ENCODE measurements at places on chromosomes 12 and 14.

DNA sequence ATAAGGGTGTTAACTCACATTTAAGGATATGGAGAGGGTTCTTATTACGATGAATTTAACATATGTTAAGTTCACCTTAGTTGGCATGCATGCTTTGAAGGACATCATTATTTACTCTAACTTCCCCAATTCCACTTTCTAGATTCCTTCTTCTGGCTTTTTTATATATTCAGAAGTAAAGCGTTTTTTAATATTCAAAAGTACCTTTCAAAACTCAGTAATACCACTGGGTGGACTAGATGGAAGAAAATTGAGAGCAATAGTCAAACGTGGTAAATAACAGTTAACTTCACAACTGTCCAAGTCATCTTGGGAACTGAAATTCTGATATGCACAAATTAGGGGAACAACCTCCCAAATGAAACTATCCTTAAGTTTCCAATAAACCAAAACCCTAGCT is 9.1 kb downstream of the SINHCAF start:
- no peak for DNase-seq

DNA sequence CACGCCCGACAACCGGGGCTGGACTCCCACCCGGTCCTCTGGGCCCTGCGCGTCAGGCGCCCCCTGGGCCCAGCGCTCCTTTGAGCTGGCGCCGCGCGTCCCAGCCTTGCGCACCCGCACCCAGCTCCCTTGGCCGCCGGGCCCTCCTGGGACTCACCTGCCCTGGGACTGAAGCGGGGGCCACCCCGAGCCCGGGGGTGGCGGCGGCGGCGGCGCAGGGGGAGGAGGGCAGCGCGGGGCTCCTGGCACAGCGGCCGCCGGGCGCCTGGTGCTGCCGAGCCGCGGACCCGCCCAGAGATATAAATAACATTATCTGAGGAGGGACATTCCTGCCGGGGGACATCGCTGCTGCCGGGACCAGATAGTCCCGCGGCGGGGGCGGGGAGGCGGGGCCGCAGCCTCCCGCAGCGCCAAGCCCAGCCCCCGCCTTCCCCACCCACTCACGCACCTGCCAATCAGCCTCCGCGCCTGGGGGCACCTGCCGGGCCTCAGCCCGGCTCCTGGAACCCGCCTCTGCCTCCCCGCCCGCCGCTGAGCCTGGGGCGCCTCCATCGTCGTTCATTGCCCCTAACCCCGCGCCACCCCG is at the start of gene SPTB:
Gene SPTB (minus strand): TSS at position 273 of the 586 bp plus-strand sequence. CDS start 56,813 bp downstream, outside the sequence.
- DNase-seq, result peak; percentile 8

GRCh38 chr12:80032946-80033345 is 66.4 kb upstream of the OTOGL start:
- no peak for DNase-seq

GRCh38 chr12:15982471-15982870 is 71.3 kb downstream of the DERA start:
- DNase-seq, result no peak

- no peak for DNase-seq
These were observed 28.4 kb downstream of the ARL1 start for GRCh38 chr12:101379149-101379548.

DNA sequence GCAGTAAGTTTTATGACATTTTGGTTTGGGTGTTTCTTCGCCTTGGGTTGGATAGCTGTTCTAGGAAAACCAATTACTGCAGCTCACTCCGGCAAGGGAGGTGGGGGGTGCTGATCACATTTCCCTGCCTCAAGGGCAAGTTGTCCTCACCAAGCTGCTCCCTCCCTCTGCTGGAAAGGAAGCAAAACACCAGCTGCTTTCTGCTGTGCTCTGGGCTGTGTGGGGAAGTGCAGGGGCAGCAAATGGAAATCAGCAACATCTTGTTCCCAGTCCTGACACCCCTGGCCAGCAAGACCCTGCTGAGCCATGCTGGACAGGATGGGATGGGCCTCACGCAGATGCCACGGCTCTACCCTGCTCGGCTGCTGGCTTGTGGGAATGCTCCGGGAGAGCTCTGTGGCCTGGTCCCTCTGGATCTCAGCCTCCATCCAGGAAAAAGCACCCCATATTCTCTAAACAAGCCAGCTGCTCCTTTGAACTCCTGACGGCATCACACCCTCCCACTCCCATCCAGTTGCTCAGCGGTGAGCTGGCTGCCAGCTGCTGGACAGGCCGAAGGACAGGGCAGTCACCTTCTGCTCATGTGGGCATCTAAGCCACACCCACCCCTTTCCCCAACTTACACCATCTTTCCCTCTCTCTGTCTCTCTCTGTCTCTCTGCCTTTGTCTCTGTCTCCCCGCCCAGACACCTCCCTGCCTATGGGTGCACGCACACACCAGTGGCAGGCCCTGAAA is 52.4 kb upstream of the EIF5 start:
- DNase-seq, result no peak

DNA sequence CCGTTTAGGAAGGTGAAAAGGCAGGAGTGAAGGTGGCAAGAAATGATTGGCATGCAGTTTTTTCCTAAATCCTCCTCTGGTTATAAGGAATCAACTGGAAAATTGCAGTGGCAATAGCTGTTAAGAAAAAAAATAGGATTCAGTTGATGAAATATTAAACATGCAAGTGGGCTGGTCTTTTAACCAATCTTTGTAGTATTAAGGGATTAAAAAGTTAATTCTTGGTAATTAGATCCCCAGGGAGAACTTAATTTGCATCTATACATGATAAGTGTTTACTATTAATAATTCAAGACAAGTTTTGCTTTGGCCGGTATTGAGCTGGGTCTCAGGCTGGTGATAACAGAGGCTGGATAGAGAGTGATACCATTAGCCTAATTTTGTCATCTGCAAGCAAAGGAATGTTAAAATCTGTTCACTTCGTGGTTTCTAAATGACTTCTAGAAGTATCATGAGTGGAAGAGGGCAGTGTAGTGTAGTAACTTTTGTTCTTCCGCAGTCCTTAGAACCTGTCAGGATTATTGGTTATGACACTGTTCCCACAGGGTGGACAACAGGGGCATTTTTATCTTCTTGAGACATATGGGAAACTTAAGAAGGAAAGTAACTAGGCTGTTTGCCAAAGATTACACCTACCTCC is 118.5 kb downstream of the PRKCH start:
- DNase-seq, result no peak

GRCh38 chr14:32413967-32414640 is 85.0 kb downstream of the AKAP6 start:
- no peak for DNase-seq

- DNase-seq, result peak; percentile 29
These were observed 12.1 kb upstream of the FLVCR2 start for GRCh38 chr14:75566321-75566720.

DNA sequence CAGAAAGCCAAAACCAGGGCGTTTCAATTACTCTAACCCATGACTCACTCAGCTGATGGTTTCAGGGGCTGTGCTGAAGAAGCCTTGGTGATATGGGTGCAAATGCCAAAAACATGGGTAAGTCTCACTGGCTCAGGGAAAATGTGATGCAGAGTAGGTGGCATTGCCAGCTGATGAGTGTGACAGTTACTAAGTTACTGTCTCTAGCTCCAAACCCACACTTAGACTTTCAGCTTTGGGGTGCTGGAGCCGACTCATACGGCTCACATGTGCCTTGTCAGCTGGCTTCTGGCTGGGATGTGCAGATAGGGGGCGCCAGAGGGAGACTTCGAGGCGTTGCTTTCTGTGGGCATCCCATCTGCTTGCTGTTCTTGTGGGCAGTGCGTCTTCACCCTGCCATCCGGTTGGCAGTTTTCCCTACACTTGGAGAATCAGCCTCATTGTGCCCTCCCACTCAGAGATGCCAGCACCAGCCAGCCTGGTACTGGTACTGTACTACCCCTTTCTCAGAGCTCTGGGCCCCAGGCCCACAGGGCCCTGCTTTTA is 11.1 kb upstream of the KRT7 start:
- DNase-seq, result peak; percentile 22

DNA sequence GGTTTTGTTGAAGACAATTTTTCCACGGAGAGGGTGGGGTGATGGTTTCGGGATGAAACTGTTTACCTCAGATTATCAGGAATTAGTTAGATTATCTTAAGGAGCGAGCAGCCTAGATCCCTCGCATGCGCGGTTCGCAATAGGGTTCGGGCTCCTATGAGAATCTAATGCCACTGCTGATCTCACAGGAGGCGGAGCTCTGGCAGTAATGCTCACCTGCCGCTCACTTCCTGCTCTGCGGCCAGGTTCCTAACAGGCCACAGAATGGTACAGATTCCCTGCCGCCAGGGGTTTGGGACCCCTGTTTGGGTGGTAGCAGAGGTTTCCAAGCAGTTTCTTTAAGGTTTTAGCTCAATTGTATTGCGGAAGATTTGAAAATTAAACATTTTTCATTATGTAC is 439.8 kb upstream of the OR4E1 start:
- DNase-seq, result no peak

DNA sequence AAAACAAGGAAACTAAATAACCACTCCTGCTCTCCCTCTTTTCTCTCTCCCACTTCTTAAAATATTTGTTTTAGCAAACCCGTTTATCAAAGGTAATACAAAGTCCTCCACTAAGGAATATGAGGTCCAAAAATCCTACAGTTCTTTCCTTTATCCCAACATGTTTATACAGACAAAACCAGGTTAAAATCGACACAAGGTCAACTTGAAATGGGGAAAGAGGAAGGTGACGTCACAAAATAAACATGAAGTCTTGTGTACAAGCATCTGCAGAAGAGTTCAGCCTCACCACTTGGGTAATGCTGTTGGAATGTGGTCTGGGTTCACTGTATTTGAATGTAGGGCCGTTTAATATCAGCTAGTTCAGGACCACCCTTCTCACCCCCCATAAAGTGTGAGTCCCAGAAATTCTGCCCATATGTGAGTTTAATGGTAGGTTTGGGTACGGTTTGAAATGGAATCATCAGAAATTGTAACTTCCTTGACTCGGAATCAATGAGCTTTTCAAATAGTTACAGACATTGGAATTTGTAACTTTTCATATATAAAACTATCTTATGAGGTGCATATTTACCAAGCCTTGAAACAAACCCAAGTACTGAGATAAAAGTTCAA is 120.0 kb upstream of the SLC38A2 start:
- no peak for DNase-seq

DNA sequence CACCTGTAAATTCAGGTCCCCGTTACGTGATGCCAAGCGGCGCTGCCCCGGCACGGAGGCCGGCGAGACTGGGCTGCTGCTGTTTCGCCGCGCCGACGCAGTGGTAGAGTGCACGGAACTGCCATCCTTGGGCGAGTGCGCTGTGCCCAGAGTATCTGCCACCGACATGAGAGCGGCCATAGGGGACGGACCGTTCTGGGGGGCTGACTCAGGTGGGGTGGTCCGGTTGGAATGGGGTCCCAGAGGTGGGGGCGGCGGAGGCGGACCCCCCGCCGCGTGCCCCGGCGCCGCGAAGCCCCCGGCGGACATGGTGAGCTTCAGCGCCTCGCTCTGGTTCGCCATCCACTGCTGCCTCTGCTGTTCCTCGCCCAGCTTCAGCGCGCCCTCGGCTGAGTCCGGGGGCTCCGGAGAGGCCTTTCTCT is 2.8 kb downstream of the IRF2BPL start:
- DNase-seq, result no peak

DNA sequence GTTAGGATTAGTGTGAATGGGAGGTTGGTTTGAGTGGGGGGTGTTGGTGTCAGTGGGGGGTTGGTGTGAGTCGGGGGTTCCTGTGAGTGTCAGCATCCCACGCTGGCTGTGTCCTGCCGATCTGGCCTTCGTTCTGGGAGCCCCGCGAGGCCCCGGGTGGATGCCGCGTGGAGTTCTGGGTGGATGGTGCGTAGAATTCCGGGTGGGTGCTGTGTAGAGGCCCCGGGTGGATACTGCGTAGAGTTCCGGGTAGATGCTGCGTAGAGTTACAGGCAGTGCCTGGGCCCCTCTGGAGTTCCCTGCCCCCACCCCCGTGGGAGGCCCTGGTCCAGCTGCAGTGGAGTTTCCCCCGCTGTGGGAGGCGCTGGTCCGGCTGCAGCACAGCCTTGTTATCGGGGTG is 8.7 kb downstream of the NOC4L start:
- no peak for DNase-seq

GRCh38 chr12:116959198-116959460 is 48.4 kb downstream of the FBXW8 start:
- no peak for DNase-seq

DNA sequence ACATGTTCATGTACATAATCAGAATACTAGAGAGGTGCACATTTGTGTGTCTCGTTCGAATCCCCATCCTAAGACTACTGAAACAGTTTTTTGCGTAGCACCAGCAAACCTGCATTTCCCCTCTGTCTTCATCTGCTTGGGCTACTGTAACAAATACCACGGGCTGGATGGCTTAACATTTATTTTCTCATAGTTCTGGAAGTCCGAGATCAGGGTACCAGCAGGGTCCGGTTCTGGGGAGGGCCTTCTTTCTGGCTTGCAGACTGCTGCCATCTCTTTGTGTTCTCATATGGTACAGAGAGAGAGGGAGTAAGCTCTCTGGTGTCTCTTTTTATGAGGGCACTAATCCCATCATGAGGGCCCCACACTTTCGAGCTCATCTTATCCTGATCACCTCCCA is 30.6 kb downstream of the KLC1 start:
- no peak for DNase-seq

- DNase-seq, result no peak
These were observed 336.3 kb upstream of the NOVA1 start for GRCh38 chr14:26934151-26934550.

- DNase-seq, result no peak
These were observed 221.2 kb downstream of the NELL2 start for GRCh38 chr12:44654646-44655639.

DNA sequence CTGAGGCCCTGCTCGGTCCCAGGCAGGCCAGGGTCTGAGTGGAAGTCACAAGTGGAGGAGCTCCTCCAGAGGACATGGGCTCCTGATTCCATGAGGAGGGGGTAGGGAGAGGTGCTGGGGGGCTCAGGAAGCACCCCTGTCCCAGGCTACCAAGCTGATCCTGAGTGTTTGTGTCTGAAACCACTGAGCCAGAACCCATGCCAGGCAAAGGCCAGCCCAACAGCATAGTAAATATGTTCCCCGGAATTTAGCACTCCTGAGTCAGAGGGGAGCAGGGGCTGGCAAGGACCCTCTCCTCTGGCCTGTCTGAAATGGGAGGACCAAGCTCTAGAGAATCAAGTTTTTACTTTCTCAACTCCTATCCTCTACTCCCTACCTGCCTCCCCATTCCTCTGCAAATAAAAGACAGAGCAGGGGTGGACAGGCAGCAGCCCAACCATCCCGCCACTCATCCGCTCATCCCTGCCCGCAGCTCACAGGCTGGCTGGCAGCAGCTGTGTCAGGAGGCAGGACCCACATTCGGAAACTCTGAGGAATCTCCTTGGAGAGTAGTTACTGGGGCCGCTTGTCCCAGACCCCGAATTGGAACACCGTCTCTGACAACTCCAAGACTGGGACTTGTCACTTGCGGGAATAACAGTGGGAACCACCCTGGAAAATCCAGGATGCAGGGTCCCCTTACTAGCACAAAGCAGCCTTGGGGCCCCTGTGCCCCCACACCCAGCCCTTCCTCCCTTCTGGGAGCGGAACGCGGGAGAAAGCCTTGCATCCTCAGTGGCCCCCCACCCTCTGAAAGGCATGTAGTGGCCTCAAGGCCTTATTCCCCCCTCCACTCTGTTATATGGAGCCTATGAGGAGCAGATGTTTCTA is 102.5 kb downstream of the ZFP36L1 start:
- DNase-seq, result no peak
